Smooth muscle cell of bladder (primary cell): ENCODE measurements at places on chromosomes 2 and 18. TPM values are rescaled to one million over a fixed set of nuclear protein-coding genes. Genes with fewer than 3 reads are reported as not detected.

Gene CD8B
- not detected in 2 replicates for total RNA-seq

Gene AQP4
- total RNA-seq = not detected in 2 replicates

Gene CD8B2
- total RNA-seq = not detected in 2 replicates

Gene DPP4
- 235 and 251 TPM in 2 replicates for total RNA-seq

Gene CAPN14
- under 0.01 and 0.09 TPM in 2 replicates for total RNA-seq

Gene IL36A
- total RNA-seq = not detected in 2 replicates

Gene STK39
- total RNA-seq = 9.8 and 9.9 TPM in 2 replicates

Gene TCF4
- total RNA-seq = 53.7 and 63.3 TPM in 2 replicates

Gene SLC20A1
- total RNA-seq = 28.2 and 42.7 TPM in 2 replicates

Gene TEX44
- not detected in 2 replicates for total RNA-seq

Gene IL1F10
- total RNA-seq = not detected in 2 replicates

Gene GREB1
- 1.3 and 2.1 TPM in 2 replicates for total RNA-seq

Gene MOCOS
- total RNA-seq = 10.9 and 11.0 TPM in 2 replicates

Gene IL1A
- 2.3 and 7.5 TPM in 2 replicates for total RNA-seq

Gene ELOA2
- total RNA-seq = under 0.01 TPM in 1 of 2 replicates, not detected in the other

Gene CROCC2
- total RNA-seq = 0.09 and 0.14 TPM in 2 replicates

Gene ZSCAN30
- 14.5 and 15.1 TPM in 2 replicates for total RNA-seq
